Femur (tissue), 1 donor: ENCODE measurements at places on chromosomes 6 and 20.
A peak's percentile ranks its signal among the peaks of the same experiment; 100 is the strongest.

- no peak for DNase-seq
Observed at GRCh38 chr6:90574610-90575009, 12.3 kb downstream of the MAP3K7 start.

DNA sequence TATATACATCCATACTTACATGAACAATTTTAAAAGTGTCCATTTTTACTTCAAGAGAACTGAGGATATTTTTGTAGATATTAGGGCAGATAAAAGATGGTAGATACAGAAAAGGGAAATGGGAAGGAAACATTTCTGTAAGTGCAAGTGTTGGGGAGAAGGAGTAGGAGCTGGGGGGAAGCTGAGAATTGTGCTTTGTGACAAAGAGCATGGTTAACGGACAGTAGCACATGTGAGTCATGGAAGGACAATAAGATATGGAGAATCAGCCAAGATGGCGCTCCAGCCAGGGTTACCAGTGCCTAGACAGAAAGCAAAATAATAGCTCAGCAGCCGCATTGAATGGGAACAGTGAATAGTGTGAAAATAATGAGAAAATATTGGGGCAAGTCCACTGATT is 12.7 kb upstream of the HLA-DRB1 start:
- DNase-seq, result no peak

GRCh38 chr6:152099446-152100182 is 292.1 kb downstream of the ESR1 start:
- DNase-seq, result no peak

GRCh38 chr20:45036044-45036755 is 64.7 kb downstream of the KCNS1 start:
- DNase-seq, result no peak

GRCh38 chr6:33419580-33420490 is at the start of gene SYNGAP1:
TSS of gene SYNGAP1 (plus strand) at chr6:33420065. CDS start at chr6:33420265, 200 bp downstream.
- peak; percentile 87 for DNase-seq

- DNase-seq, result peak; percentile 45
Observed at GRCh38 chr20:25470045-25470444, 62.6 kb downstream of the GINS1 start.

GRCh38 chr20:2902291-2902690 is 29.0 kb downstream of the PTPRA start:
- peak; percentile 47 for DNase-seq

DNA sequence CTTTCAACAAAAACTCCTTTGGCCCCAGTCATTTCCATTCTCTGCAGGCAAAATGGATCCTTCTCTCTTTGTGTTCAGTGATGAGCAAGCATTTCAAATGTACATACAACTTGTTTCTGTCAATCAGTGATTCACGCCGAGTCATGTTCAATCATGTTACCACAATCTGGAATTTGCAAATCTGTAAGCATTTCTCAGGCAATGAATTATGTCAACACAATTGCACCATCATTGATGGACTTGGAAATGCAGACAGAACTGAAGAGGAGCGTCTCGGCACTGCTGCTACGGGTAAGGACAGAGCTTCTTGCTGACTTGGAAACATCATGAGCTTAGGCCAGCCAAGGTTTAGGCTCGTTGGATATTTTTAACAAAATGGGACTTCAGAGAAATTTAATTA is 132.8 kb upstream of the AGPAT4 start:
- no peak for DNase-seq

DNA sequence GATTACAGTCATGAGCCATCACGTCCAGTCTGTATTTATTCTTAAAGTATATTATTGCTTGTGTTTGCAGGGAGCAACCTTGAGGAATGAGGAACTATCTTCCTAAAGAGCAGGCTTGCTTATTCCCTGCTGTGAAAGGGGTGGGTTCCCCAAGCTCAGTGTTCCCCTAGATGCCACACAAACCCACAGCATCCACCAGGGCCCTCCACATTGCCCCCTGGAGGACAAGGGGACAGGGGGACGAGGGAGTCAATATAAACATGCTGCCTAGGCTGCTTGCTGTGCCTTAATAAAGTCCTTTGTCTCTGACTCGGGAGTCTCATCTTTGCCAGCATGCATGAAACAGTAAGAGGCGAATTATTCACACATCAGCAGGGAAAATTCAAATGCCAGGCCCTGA is 8.0 kb upstream of the IDH3B start:
- DNase-seq, result no peak

GRCh38 chr6:88380618-88381288 is 214.6 kb upstream of the CNR1 start:
- DNase-seq, result no peak

DNA sequence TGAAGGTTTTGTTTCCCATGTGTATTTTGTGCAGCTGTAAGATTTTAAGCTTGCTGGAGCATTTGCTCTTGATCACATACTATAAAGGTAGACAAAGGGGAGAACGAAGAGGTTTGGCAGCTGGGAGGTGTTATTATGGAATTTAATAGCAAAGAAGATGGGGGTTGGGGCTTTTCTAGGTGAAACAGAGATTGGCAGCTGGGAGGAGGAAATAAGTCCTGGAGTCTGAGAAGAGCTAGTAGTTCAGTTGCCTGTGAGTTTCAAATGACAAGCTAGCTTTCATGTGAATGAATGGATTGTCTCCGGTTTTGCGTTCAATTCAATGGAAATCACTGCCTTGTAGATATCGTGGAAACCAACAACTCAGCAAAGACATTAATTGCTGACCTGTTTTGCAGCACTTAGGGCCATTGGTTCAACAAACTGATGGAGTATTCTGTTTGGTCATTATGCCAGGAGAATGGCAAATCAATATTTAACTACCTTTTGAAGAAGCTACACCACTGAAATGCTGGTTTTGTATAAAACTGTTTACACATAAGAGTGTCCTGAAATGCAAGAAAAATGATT is 38.1 kb upstream of the FLRT3 start:
- no peak for DNase-seq

DNA sequence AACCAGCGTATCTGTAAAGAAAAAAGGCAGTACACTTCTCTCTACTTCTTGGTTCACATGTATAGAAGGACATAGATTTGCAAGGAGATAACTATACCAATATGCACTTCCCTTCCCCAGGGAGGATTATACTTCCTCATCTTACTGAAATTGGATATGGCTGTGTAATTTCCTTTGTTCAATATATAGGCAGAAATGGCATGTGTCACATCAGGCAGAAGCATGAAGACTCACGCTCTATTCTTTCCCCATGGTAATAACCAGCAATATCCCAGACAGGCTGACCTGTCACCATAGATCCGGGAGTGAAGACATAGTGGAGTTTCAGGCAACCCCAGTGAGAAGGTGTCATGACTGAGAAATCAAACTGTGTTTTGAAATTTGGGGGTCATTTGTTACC is 518.3 kb downstream of the KIF16B start:
- DNase-seq, result no peak

- no peak for DNase-seq
Observed at GRCh38 chr6:53520320-53520928, 24.5 kb downstream of the GCLC start.

GRCh38 chr20:821046-821730 is 12.3 kb upstream of the FAM110A start:
- no peak for DNase-seq

- DNase-seq, result no peak
Observed at GRCh38 chr20:53020834-53021233, 48.7 kb downstream of the TSHZ2 start.

- no peak for DNase-seq
Observed at GRCh38 chr20:54577637-54578036, 102.2 kb downstream of the DOK5 start.

GRCh38 chr6:84137051-84137375 is 90.4 kb downstream of the CEP162 start:
- peak; percentile 35 for DNase-seq

GRCh38 chr20:3919352-3919751 is 30.2 kb downstream of the PANK2 start:
- DNase-seq, result no peak

DNA sequence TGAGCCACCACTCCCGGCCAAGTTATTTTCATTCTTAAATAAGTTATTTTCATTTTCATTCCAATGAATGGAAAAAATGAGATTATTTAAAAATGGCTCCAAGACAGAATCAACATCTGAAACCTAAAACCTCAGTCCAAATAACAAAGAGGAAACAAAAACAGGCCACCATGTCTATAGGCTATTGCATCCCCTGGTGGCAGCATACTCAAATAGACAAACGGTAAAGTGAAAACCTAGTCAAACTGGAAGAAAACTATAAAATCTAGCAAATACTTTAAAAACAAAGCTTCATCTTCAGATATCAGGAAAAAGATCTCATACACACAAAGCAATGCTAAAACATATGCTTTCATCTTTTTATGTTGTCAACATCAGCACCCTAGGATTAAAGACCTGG is 20.9 kb downstream of the IL17A start:
- DNase-seq, result no peak

GRCh38 chr6:127832381-127832780 is 68.5 kb downstream of the THEMIS start:
- DNase-seq, result no peak

DNA sequence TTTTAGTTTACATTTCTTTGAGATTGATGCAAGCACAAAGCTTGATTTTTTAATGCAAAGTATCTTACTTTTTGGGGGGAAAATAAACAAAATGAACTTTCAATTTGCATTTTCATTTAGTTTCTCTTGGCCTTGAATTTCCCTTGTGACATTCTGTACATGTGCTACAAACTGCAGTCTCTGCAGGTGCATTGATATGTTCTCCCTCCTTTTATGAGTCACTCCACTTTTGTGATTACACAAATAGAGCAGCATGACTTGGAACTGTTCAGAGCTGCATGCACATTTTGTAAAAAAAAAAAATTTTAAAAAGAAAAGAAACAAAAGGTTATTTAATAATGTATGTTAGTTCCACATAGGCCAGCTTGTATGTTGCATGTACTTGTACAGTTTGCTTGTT is 220.0 kb upstream of the KCNQ5 start:
- no peak for DNase-seq

DNA sequence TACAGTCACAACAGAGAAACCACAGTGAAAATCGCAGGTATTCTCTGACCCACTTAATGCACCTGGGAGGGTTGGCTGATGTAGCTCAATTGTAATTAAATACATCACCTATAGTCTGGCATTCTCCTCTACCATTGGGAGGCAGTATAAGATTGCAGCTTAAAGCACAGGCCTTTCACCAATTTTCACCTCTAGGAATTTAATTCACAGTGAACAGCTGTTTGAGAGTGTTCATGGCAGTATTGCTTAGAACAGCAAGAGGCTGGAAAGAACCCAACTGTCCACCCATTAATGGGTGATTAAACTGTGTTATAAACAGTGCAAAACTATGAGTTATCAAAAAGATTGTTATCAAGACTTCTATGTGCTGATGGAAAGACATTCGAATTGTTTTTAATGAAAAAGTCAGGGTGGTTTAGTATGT is 2.0 kb downstream of the EDEM2 start:
- no peak for DNase-seq

- no peak for DNase-seq
Observed at GRCh38 chr6:137852346-137852745, 14.7 kb upstream of the TNFAIP3 start.

DNA sequence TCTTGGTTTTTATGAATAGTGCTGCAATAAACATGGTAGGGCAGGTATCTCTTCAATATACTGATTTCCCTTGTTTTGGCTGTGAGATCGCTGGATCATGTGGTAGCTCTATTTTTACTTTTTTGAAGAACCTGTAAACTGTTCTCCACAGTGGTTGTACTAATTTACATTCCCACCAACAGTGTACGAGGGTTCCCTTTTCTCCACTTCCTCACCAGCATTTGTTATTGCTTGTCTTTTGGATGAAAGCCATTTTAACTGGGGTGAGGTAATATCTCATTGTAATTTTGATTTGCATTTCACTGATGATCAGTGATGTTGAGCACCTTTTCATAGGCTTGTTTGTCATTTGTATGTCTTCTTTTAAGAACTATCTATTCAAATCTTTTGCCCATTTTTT is 8.0 kb upstream of the ARG1 start:
- DNase-seq, result no peak

- DNase-seq, result no peak
Observed at GRCh38 chr6:24493945-24494820, 586 bp upstream of the ALDH5A1 start.

DNA sequence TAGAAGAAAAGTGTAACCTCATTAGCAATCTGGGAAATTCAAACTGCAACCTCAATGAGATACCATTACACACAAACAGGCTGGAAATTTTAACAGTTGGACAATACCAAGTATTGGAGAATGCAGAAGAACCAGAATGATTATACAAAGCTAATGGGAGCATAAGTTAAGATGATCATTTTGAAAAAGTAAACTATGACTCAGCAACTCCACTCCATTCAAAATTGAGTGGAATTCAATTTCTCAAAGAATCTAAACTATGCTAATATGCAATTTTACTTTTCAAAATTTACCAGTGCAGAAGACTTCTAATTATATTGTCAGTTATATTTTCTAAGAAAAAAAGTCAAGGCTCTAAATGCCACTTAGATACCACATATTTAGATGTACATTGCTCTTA is 17.2 kb downstream of the GPLD1 start:
- DNase-seq, result no peak

- DNase-seq, result no peak
Observed at GRCh38 chr20:45303586-45304463, 2.8 kb upstream of the RBPJL start.

DNA sequence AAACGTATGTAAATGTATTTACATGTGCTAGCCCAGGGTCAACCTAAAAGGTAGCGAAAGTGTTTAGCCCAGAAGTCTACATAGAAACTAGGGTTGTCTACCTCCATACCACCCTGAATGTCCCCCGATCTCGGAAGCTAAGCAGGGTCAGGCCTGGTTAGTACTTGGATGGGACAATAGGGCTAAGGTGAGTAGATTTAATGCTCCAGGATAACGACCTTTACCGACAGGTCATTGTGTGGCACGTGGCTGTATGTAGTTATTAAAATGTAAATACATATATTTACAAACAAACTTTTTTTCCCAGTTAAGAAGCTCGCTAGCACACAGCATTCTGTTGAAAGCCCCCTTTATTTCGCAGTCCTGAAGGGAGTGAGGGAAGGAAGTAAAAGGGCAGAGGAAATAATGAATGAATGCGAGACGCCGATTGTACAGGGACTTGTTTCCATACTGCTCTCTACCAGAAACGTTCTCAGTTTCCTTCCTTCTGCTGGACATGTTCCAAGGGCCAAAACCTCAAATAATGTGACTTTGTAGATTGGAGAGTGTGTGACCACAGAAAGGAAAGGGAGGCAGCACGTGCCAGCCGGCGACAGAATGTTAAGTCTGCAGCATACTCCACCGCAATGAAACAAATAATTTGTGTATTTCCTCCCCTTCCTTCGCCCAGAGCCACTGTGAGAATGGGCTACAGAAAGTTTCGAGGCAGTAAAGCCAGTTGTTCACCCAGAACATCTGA is 612 bp downstream of the ADAT2 start:
- DNase-seq, result peak; percentile 56

DNA sequence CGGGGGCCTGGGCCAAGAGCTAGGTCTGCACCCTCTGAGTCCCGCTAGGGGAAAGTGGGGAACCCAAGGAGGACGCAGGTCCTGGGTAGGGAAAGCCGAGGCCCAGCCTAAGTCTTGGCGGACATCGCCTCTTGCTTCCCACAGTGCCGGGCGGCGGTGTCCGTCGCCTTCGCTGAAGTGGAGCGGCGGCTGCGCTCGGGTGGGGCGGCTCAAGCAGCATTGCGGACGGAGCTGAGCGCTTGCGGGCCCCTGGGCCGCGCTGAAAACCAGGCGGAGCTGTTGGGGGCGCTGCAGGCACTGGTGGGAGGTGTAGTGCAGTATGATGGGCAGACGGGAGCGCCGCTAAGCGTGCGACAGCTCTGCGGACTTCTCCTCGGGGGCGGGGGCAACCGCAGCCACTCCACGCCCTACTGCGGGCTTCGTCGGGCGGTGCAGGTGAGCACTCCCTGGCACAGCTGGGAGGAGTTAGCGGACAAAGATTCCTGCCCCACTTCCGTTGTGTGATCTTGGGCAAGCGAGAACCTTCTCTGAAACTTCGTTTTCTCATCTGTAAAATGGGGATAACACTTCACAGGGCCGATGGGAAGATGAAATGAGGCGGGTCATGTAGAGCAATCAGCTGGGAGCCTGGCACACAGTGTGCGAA is 4.2 kb downstream of the PRSS16 start:
- DNase-seq, result peak; percentile 28
